ENCODE measurements at places on chromosomes 1 and 21.

DNA sequence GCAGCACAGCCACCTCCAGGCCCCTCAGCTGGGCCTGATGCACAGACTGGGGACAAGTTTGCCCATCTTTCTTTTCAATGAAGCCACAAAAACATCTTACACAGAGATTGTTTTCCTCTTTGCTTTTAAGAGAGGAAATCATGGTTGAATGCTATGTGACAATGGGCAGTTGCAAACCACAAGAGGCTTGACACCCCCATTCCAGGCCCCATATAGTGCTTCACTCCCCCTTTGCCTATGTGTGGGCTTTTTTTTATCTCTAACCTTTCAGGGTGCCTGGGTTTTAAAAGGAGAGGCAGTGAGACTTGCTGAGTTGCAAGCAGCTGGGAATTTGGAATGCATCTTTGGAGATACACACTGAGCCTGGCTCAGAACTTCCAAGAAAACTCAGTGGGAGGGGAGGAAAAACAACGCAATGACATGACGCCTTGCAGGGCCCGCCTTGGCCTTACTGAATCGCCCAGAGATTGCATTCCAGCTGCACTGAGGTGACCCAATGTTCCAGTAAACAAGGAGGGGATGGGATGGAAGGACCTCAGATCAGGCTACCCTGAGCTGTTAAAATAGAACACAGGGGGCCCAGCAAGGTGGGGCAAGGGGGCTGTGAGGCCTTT, 145.2 kb upstream of the ZNF648 start:
- no peak for DNase-seq

- no peak for DNase-seq
These were observed 14.8 kb downstream of the LGR6 start for GRCh38 chr1:202208351-202208857.

GRCh38 chr21:43354666-43355065, 72.3 kb downstream of the SIK1 start:
- DNase-seq = no peak

DNA sequence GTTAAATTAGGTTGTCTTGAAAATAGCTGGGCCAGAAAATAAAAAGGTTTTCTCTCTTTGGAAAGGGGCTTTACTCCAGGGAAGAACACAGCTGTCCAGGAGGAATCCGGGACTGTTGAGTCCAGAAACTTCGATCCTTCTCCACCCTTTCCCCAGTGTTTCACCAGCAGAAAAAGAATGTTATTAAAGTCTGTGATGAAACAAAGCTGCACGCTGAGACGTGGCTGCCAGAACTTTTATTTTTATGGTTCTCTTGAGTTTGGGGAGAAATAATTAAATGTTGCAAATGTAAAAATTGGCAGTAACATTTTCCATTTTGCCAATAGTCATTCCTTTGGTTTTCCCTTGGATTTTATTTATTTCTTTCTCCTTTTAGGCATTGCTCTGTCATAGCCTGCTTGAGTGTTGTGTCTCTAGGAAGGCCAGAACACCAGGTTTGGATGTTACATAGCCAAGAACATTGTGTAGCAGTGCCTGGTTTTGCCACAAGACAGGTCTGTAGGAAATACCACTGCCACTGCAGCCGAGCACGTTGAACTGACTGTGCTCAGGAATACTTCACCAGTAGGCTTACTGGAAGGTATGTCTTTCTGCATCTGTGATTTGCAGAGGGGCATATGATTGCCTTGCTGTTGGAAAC, 87.4 kb downstream of the ROR1 start:
- DNase-seq = no peak

DNA sequence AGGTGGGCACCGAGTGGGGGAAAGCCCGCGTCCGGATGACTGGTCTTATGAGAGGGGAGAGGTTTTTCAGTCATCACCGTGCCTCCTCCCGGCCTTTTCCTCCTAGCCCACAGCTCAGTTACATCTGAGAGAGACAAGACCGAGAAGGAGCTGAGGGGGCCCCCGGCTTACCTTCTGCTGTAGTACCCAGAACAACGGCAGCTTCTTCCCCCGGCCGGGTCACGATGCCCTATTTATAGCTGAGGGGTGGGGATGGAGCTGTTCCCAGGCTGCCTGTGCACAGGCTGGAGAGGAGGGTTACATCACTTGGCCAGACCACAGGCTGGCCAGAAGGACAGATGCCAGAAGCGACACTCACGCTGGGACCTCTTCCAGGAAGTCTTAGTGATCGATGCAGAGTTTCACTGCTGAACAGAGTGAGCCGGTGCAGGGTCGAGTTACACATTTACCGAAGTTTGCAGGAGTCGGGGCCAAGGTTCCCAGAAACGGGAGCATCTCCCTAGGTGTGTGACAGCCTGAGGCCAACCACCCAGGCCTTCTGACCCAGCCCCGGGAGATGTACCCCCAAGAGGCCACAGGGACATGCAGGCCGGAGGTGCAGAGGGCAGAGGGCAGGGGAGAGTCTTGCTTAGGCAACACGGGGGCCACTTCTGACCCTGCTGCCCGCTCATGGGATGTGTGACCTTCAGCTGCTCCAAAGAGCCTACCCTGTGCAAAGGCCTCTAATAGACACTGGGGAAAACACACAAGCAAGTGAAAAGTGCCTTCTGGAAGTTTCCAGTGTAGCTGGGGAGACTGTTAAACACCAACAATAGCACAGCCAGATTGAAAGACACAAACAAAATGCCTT, at the start of gene AGT:
Gene AGT, minus strand, starts transcription at position 208 of the 850 bp plus-strand sequence. CDS start 3,299 bp downstream, outside the sequence.
- no peak for DNase-seq

GRCh38 chr1:115301438-115302020, 36.5 kb downstream of the NGF start:
- no peak for DNase-seq

All from inflammatory macrophage treated with lipopolysaccharide for 4 hours (primary cell).